ENCODE measurements at places on chromosomes 3 and 15. TPM values are rescaled to one million over a fixed set of nuclear protein-coding genes. Genes with fewer than 3 reads are reported as not detected.

DNA sequence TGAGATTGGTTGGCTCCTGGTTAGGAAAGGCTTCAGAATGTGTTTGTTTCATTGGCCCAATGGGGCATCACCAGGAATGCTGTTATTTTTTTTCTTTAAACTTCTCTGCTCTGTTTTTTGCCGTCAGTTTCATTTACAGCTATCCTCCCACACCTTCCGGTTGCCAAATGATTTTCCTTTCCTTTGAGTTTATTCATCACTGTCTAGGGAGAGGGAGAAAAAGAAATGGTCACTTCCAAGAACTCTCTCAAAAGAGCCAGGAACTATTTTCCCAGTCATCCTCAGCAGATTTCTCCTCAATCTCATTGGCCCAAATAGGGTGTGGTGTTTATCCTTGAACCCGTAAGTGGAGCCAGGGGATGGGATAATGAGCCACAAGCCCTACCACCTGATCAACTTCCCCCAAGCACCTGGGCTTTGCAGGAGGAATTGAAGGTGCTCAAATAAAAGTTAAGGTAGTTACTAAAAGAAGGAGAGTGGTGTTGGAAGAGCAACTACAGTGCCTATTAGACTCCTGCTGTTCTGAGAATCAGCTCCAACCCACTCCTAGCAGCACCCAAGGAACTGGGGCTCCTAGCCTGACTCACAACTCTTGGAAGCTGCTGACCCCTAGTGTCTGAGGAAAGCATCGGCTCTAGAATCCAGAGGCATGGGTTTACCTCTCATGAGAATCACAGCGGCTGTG is 183.8 kb upstream of the IL12A start:
- H3K36me3 ChIP-seq, result no peaks in the 10 kb centered on the region
- H3K27ac ChIP-seq, result no peak overlapping the region
- no peak overlapping the region for H3K4me3 ChIP-seq
- DNase-seq, result no peak

Gene GOLGA6A
- total RNA-seq, result not detected

DNA sequence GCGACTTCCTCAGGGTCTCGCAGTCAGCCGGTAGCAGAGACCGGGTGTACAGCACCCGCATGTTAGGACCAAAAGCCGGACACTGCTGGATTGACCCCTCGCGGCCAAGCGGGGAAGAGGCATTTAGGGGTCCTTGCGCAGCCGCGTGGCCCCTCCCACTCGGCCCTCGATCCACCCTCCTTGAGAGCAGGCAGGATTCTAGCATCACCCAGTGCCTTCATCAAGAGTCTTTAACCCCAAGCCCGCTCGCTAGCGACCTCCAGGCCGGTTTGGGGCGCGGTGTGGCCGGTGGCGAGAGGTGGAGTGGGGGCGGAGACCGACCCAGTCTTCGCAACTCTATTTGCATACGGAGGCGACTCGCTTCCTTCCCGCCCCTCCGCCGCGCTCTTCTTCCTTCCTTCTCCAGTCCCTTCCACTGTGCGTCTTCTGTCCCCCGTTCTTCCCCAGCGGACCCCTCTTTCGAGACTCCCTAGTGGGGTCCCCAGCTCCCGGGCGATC is at the start of gene ST6GAL1:
TSS of gene ST6GAL1 (plus strand) at position 384 of the 498 bp plus-strand sequence. CDS start 112,178 bp downstream, outside the sequence.
- H3K36me3 ChIP-seq, result peaks cover 4% of the 10 kb centered on the region
- H3K4me3 ChIP-seq, result peak within 1 kb of the TSS; percentile 96
- H3K4me1 ChIP-seq, result peaks cover 42% of the 10 kb centered on the region

DNA sequence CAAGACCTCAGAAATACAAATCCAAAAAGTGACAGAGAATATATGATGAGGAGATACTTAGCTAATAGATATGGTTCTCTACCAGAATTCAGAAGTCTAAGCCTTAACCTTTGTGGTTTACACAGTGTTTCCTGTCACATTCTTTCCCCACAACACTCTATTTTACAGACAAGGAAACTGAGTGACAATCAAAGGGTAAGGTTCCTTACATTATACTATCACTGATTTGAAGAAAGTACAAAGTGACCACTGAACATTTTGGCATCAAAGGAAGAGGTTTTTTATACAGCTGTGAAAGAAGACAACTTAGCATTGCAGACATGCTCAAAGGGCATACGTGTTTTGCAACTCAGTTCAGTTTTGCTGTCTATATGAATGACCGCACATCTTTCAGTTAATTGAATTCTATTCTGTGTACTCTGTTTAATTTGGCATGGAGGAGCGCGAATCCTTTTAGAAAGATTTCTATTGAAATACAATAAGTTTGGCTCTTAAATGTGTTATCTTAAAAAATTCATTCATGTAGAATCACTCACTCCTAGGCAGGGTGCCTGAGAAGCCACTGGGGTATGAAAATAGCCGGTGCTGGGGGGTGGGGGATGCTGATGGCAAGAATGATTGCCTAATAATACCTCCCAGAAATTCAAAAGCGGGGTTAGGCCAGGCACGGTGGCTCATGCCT is 66.5 kb upstream of the SKOR1 start:
- no peaks in the 10 kb centered on the region for H3K27me3 ChIP-seq
- H3K36me3 ChIP-seq, result no peaks in the 10 kb centered on the region
- H3K4me3 ChIP-seq, result no peak overlapping the region
- no peak for DNase-seq

Gene CLCN2
- 4.4 TPM for total RNA-seq

- H3K4me3 ChIP-seq, result no peak overlapping the region
- H3K36me3 ChIP-seq, result no peaks in the 10 kb centered on the region
- no peaks in the 10 kb centered on the region for H3K4me1 ChIP-seq
- H3K27ac ChIP-seq, result no peak overlapping the region
- no peak for DNase-seq
Measured at GRCh38 chr15:68646696-68647095, 67.9 kb downstream of the CORO2B start.

- no peaks in the 10 kb centered on the region for H3K27me3 ChIP-seq
- peaks cover 8% of the 10 kb centered on the region for H3K36me3 ChIP-seq
- H3K27ac ChIP-seq, result no peak overlapping the region
- no peak overlapping the region for H3K4me3 ChIP-seq
Measured at GRCh38 chr3:121496786-121497185, 49.0 kb downstream of the POLQ start.

GRCh38 chr3:157938154-157938779 is 168.0 kb downstream of the SHOX2 start:
- H3K27ac ChIP-seq, result no peak overlapping the region

DNA sequence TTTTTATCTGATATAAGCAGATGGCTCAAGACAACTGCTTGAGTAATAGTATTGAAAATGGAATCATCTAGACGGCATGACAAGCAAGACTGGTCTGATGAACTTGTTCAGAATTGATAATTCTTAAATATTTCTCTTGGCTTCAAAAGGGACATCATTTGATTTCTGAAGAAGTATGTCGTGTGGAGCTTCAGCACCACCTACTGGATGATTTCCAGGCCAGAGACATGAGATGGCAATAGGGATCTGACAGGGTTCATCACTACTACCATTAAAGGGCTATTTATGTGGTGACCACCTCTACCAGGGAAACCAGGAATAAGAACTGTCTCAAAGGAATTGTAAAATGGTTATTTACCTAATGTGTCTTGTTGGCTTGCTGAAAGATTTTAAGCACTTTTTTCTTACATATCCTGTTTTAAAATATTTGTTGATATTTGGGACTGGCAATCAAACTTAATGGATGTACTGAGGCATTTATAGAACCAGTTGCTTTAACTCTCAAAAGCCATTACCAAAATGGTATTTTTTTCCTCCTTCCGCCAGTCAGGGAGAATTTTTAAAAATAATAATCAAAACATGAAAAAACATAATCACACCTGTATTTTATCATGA is 99.5 kb upstream of the FAM98B start:
- DNase-seq, result peak; percentile 76
- H3K4me1 ChIP-seq, result no peaks in the 10 kb centered on the region
- H3K4me3 ChIP-seq, result no peak overlapping the region

Gene KNG1
- total RNA-seq, result not detected

Gene NOX5
- total RNA-seq, result 0.16 TPM

DNA sequence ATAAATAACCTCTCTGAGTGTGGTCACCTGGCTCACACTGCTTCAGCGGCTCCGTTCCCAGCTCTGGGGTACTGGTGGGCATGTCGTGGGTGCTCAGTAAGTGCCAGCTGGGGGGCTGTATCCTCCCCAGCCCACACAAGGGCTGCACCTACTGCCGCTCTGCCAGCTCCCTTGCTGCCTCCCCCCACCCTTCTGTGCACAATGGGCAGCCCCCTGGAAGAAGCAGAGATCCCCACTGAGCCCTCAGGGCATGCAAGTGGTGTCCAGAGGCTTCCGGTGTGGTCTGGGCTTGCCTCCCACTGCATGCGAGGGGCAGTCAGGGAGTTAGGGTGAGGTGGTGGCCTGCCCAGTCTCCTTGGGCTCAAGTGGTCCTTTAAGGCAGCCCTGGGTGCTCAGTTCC is 58.3 kb upstream of the TRPM1 start:
- no peaks in the 10 kb centered on the region for H3K4me1 ChIP-seq
- no peaks in the 10 kb centered on the region for H3K27me3 ChIP-seq
- no peak overlapping the region for H3K4me3 ChIP-seq
- no peak for DNase-seq

Gene FBXL2
- total RNA-seq, result 16.8 TPM

GRCh38 chr3:194138732-194139070 is 2.8 kb downstream of the HES1 start:
- peaks cover 77% of the 10 kb centered on the region for H3K4me1 ChIP-seq
- peak overlapping the region; percentile 93 for H3K27ac ChIP-seq
- H3K27me3 ChIP-seq, result no peaks in the 10 kb centered on the region
- peak overlapping the region; percentile 44 for H3K4me3 ChIP-seq
- no peak for DNase-seq

DNA sequence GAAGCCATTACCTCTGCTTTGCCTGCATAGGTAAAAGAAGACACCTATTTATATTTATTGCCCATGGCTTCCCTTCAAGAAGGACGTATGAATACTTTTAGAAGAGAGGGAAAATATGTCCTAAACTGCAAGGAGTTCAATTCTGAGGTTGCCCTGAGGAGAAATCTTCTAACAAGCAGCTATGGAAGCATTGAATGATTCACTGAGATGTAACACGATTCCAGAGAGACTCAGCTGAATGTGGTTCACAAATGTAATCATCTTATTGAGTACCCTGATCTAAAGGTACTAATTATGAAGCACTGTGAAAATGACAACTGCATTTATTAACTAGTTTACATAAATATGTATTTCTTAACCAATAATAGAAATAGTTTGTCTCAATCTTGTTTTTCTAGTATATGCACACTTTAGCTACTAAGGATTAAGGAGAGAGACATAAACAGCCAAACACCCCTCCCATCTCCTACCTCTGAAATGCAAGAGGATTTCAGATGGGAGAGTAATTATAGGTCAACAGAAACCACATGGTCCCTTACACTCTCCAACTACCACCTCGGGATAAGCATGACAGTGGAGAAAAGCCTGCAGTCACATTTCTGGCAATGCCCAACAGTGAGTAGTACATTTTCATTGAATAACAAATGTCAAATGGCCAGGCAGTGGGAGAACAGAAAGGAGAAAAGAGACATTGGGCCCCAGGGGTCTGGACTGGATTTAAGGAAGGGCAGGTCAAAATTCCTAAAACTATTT is 506.2 kb upstream of the IL12A start:
- no peak for DNase-seq
- H3K27ac ChIP-seq, result no peak overlapping the region
- no peak overlapping the region for H3K4me3 ChIP-seq
- no peaks in the 10 kb centered on the region for H3K36me3 ChIP-seq

- H3K36me3 ChIP-seq, result no peaks in the 10 kb centered on the region
- H3K27me3 ChIP-seq, result no peaks in the 10 kb centered on the region
- peaks cover 7% of the 10 kb centered on the region for H3K4me1 ChIP-seq
- DNase-seq, result no peak
- H3K27ac ChIP-seq, result no peak overlapping the region
Measured at GRCh38 chr3:122533931-122534334, 19.2 kb upstream of the KPNA1 start.

DNA sequence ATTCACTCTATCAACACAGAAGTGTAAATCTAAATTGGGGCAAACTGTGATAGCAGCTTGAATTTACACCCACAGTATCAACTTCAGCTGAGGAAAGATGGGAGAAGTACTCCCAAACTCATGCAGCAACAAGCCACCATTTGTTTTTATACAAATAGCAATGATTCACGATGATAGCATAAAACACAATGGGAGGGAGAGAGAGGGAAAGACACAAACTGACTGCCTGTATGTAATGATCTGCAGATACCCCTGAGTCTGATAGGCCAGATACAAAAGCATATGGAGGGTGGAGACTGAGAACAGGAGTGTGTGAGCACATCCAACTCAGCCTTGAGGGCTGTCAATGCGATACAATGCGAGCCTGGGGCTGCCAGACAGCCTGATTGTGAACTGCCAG is 79.2 kb downstream of the CNTN3 start:
- no peaks in the 10 kb centered on the region for H3K4me1 ChIP-seq
- no peak for DNase-seq
- H3K27ac ChIP-seq, result no peak overlapping the region

DNA sequence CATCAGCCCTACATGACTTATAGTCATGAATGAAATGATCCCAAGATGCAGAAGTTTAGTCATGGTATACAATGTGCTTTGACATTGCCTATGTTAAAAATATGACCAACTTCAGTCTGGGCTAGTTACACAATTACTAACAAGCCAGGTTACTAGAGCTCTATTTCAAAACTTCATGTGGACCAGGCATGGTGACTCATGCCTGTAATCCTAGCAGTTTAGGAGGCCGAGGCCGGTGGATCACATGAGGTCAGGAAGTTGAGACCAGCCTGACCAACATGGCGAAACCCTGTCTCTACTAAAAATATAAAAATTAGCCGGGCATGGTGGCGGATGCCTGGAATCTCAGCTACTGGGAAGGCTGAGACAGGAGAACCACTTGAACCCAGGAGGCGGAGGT is 613.0 kb downstream of the CADM2 start:
- DNase-seq, result no peak
- no peaks in the 10 kb centered on the region for H3K36me3 ChIP-seq
- H3K27ac ChIP-seq, result no peak overlapping the region
- no peaks in the 10 kb centered on the region for H3K27me3 ChIP-seq
- H3K4me3 ChIP-seq, result no peak overlapping the region

Gene LTK
- total RNA-seq, result 1.6 TPM

DNA sequence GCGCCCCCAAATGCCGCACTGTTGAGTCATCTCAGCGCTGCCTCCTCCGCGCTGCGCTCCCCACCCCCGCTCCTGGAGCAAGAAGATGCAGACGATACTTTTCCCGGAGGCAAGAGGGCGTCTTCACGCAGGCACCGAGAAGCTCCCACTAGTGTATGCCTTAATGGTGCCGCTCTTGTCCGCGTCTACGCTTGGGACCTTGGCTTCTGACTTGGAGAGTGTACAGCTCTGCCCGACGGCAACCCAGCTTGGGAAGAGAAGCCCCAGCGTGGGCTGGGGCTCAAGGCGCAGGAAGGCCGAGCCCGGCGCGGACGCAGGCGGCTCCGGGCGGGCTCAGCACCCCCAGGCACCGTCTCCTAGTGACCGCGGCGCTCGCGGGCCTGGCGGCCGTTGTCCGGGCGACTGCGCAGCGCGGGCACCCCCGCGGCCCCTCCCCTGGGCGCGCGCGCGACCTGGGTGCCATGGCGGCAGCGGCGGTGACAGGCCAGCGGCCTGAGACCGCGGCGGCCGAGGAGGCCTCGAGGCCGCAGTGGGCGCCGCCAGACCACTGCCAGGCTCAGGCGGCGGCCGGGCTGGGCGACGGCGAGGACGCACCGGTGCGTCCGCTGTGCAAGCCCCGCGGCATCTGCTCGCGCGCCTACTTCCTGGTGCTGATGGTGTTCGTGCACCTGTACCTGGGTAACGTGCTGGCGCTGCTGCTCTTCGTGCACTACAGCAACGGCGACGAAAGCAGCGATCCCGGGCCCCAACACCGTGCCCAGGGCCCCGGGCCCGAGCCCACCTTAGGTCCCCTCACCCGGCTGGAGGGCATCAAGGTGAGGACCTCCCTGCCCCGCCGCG is at the start of gene P4HTM:
TSS of gene P4HTM (plus strand) at position 446 of the 840 bp plus-strand sequence. CDS start at position 462, 16 bp downstream.
- no peaks in the 10 kb centered on the region for H3K36me3 ChIP-seq
- peak within 1 kb of the TSS; percentile 92 for H3K27ac ChIP-seq
- DNase-seq, result peak; percentile 92
- peak within 1 kb of the TSS; percentile 97 for H3K4me3 ChIP-seq
- H3K27me3 ChIP-seq, result no peaks in the 10 kb centered on the region

All from left lung (tissue), 14 donors.